ENCODE measurements at places on chromosomes 11 and 22. TPM values are rescaled to one million over a fixed set of nuclear protein-coding genes. Genes with fewer than 3 reads are reported as not detected.

DNA sequence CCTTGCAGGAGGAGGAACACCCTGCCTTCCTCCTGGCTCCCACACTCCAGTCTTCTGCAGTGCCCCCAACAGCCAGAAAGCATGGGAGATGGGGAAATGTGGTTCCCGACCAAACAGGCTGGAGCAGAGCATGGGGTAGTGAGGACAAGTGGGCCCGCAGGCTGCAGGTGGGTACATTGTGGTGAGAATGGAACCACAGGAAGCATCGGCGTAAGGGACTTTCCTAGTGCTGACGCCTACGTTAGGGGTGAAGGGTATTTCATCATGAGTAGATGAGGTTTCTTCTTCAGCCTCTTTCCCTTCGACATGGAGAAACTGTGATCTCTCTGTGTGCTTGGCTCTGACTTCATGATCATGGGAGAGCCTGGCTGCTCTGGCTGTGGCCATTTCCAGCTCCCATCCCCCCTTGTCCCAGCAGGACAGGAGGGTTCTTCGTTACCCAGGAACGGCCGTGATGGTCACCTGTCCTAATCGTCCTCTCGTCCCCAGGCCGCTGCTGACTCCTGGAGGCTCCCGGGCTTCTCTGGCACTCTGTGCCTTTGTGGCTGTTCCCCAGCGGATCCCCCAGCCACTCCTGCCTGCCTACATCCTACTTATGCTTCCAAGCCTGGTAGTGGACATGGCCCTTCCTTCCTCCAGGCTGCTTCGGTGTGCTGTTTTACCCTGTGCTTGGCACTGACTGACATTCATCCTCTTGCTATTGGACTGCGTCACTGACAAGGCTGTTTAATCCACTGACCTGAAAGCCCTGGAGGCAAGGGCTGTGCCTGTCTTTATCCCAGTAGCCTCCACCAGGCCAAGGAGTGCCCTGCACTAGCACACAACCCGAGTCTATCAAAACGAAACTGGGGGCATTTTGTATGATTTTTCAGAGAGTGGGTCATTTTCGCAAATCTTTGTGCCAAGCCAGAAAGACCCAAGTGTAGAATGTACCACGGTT is 65.2 kb upstream of the CECR2 start:
- peak overlapping the region; percentile 7 for H3K4me3 ChIP-seq
- H3K27me3 ChIP-seq: no peaks in the 10 kb centered on the region
- DNase-seq: peak; percentile 34
- peaks cover 23% of the 10 kb centered on the region for H3K4me1 ChIP-seq
- no peaks in the 10 kb centered on the region for H3K36me3 ChIP-seq

The FGF4 gene
- total RNA-seq: not detected

- H3K27me3 ChIP-seq: no peaks in the 10 kb centered on the region
- H3K4me3 ChIP-seq: no peak overlapping the region
- H3K27ac ChIP-seq: no peak overlapping the region
- no peak for DNase-seq
- H3K36me3 ChIP-seq: no peaks in the 10 kb centered on the region
Observed at GRCh38 chr11:26227883-26228502, 103.9 kb upstream of the ANO3 start.

DNA sequence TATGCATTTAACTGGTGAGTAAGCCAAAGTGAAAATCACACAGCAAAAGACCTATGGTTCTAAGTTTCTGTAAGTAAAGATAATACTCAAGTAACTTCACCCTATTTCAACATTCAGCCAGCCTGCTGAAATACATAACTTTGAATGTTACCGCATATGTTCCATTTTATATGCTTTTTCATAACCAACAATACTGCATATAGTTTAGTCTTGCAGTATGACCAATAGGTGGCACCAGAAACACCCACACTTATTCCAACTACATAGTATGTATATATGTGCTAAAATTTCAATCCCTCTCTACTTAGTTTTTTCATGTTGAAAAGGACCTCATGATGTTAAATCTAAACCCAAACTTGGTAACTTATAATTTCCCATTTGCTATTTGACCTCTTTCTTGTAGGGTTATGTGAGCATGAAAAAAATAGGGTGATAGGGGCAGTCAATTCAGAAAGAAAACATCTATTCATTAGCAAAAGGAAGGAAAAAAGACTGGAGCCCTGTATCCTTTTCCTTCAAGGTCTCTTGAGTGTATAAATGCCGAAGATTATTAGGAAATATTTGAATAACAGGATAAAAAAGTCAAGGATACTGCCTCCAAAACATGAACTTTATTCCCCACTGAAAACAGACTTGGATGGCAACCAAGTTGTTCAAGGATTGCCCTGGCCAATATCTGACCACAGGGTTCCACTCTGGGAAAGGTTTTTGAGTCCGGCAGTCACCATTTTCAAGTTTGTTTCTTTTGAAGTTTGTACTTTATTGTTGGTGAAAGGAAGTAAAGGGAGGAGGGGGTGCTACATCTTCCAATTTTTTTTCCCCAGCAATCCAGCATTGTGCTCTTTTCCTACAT is 23.8 kb upstream of the FZD4 start:
- DNase-seq: no peak
- no peak overlapping the region for H3K4me3 ChIP-seq
- H3K36me3 ChIP-seq: no peaks in the 10 kb centered on the region
- H3K4me1 ChIP-seq: no peaks in the 10 kb centered on the region
- H3K27me3 ChIP-seq: peaks cover 3% of the 10 kb centered on the region

The SCGB1A1 gene
- total RNA-seq: not detected

The MB gene
- total RNA-seq: not detected

DNA sequence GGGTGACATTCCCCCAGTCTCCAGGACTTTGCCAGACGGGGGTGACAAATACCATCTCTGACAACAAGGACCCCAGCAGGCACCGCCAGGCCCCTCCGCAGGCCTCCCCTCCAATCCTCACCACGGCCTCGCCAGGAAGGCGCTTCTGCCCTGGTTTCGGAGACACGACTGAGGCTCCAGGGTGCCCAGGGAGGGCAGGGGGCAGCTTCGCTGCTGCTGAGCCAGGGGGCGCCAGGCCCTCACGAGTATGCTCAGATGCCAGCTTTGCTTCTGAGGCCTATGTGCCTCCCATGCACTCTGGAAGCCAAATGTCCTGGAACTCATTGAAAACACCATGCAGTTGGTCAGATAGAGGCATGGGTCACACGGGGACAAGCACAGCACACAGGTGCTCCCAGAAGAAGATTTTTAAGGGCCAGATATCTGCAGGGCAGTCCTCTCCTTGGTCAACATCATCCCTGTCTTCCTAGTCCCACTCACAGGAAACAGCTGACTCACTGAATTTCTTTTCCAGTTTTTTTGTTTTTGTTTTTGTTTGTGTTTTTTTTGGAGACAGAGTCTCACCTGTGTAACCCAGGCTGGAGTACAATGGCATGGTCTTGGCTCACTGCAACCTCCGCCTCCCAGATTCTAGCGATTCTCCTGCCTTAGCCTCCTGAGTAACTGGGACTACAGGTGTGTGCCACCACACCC is 19.9 kb downstream of the BID start:
- DNase-seq: no peak
- peaks cover 16% of the 10 kb centered on the region for H3K36me3 ChIP-seq
- H3K4me3 ChIP-seq: no peak overlapping the region
- no peaks in the 10 kb centered on the region for H3K4me1 ChIP-seq
- no peak overlapping the region for H3K27ac ChIP-seq

The SULT4A1 gene
- not detected for total RNA-seq

The ZNF280B gene
- 1.2 TPM for total RNA-seq

The MRGPRX4 gene
- not detected for total RNA-seq

DNA sequence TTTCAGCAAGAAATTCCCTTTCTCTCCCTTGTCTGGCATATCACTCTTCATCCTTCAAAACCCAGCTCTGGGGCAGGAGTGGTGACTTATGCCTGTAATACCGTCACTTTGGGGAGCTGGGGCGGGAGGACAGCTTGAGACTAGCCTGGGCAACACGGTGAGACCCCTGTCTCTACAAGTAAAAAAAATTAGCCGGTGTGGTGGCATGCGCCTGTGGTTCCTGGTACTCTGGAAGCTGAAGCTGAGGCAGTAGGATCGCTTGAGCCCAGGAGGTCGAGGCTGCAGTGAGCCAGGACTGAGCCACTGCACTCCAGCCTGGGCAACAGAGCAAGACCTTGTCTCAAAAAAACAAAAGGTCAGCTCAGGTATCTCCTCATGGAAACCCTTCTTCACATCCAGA is 1.4 kb upstream of the RCE1 start:
- peaks cover 37% of the 10 kb centered on the region for H3K36me3 ChIP-seq
- peaks cover 49% of the 10 kb centered on the region for H3K4me1 ChIP-seq
- H3K4me3 ChIP-seq: peak overlapping the region; percentile 96
- DNase-seq: no peak

DNA sequence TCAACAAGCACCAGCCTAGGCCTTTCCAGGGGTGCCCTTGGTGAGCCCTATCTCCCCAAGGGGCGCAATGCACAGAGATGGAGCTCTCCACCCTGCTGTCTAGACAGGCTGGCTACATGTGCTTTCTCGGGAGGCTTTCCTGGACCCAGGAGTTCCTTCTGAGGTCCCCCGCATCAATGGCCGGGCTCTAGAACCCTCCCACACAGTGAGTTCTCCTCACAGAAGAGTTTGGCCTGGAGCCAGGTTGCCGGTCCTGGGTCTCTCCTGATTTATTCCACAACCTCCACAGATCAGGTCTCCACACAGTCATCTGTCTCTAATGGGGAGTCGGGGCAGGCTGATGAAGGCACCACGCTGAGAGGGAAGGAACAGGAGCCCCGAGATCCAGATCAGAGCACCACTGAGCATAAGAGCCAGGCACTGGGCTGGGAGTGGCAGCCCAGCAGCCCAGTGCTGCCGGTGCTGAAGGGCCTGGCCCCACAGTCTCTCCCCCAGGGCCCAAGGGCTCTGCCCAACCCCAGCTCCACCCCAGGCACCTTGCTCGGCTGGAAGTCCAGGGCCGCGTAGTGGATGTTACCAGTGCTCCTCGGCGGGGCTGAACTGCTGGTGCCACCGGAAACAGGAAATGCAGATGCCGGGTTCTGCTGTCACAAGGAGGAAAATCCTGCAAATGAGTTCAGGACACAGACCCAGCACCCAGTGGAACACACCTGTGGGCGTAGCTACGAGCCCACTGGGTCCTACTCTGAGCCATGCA is 44.7 kb downstream of the GAB4 start:
- H3K4me3 ChIP-seq: no peak overlapping the region
- H3K27me3 ChIP-seq: no peaks in the 10 kb centered on the region
- H3K27ac ChIP-seq: no peak overlapping the region
- no peaks in the 10 kb centered on the region for H3K4me1 ChIP-seq

Measured in CD4-positive, alpha-beta T cell (primary cell).